Activated naive CD4-positive, alpha-beta T cell treated with anti-CD3 and anti-CD28 coated beads, Interleukin-2, amount 10 ng/mL, durations not matched to agents 7 days and 5 days (primary cell): ENCODE measurements at places on chromosomes 12 and 14.

DNA sequence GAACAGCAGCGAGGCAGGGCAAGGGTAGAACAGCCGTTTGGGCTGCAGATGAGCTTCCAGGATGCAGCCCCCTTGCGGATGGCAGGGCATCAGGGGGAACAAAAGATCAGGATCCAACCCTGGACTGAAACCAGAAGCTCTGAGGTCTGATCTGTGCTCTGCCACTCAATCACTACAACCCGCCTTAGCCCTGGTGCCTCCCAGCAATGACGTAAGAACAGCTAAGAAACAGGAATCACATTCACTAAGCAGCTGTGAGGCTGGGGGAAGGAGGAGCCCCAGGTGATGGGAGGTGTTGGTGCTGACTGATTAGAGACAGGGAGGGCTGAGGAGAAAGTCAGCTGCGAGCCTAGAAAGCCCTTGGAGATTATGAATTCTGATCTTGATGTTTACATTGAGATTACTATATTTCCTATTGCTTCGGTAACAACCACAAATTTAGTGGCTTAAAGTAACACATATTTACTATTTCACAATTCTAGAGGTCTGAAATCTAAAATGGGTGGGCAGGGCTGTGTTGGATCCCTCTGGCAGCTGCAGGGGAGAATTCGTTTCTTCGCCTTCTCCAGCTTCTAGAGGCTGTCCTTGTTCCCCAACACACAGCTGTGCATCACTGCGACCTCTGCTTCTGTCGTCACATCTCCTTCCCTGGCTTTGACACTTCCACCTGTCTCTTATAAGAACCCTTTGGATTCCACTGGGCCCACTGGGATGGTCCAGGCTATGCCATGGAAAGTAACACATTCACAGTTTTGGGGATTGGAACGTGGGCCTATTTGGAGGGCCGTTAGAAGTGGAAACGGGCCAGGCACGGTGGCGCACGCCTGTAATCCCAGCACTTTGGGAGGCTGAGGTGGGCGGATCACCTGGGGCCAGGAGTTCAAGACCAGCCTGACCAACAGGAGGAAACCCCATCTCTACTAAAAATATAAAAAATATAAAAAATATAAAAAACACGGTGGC, 6.1 kb upstream of the CD9 start:
- DNase-seq: no peak

- DNase-seq: no peak
Observed at GRCh38 chr12:47200446-47200845, 120.7 kb upstream of the AMIGO2 start.

DNA sequence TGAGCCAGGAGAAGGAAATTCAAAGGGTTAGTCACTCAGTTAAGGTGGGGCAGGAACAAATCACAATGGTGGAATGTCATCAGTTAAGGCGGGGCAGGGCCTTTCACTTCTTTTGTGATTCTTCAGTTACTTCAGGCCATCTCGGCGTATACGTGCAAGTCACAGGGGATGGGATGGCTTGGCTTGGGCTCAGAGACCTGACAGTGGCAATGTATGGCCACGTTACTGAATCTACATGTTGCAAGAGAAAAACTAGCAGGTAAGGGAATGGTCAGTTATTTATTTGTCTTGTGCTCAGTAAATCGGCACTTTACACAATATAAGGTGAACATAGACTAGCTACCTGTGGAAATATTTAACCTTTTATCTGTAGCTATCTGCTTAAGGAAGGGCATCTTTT, 11.9 kb downstream of the SLCO1B3 start:
- DNase-seq: no peak

- DNase-seq: no peak
Observed at GRCh38 chr12:40212566-40212965, 12.2 kb upstream of the LRRK2 start.

- peak; percentile 60 for DNase-seq
Observed at GRCh38 chr12:104569346-104570173, 112.8 kb downstream of the CHST11 start.

DNA sequence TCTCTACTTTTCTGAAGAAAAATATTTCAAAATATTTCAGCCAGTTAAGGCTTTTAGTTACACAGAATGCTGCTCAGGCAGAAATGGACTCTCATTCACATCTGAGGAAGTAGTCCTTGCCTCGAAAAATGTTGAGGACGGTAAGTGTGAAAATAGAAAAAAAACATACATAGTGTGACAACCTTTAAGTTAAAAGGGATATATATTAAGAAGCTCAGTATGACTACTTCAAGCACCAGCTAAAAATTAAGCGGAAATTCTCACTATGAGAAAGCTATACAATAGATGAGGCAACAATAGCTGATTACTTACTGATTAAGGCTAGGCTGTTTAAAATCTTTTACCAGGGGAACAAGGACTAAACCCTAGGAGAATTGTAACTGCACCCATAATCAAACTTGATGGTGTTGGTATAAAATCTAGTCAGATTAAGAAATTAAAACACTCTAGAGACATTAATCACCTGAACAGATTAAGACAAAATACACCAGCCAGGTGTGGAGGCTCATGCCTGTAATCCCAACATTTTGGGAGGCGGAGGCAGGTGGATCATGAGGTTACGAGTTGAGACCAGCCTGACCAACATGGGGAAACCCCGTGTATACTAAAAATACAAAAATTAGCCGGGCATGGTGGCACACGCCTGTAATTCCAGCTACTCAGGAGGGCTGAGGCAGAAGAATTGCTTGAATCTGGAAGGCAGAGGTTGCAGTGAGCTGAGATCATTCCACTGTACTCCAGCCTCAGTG, 53.9 kb downstream of the HNRNPC start:
- no peak for DNase-seq

- peak; percentile 47 for DNase-seq
Observed at GRCh38 chr14:39015360-39015961, 87.6 kb downstream of the SEC23A start.

DNA sequence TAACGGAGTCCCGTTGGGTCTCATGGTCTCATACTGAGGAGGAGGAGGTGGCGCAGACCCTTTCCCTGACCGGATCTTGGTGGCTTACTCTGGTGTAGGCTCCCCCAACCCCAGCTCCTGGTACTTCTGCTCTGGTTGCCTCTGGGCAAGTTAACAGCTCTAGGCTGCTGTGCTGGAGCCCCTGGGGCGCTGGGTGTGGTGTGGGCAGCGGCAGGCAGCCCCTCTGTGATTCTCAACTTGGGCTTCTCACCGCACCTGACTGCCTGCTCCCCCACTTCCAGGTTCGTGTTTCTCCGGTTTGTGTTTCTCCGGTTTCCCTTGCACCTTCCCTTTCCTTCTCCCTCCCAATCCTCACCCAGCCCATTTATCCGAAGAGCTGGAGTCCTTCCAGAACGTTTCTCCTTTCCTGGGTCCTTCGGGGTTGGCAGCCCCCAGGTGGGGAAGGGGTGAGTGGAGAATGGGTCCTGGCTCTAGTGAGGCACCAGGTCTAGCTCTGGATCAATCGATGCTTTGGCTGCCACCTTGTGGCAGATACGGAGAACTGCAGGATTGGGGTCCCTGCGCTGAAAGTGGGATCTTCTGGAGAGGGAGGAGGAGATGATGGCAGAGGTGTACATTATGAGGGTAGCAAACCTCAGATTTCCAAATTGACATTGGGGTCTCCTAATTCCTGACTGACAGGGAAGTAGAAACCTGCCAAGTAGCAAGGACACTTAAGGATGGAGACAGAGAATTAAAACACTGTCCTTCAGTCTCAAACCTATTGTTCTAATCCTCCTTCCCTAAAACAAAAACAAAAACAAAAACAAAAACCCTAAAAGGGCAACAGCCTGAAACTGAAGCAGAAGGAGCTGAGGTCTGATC, 8.3 kb downstream of the CISTR start:
- DNase-seq: peak; percentile 69

DNA sequence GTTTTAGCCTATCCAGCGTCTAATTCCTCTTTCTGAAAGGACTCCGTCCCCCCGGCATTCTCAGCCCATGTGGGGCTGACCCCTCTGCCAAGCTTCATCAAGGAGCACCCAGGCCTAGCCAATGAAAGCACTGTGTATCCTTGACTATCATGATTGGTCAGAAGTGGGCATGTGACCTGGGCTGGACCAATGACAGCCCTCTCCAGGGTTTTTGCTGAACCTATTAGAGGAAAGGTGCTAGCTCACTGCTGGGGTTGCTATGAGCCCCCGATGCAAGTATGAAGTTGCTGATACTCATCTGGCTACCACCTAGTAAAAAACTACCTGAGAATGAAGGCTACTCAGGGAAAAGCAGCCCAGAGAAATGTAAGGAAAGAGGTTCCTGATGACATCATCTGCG, 68.1 kb downstream of the LRRC74A start:
- DNase-seq: no peak

- no peak for DNase-seq
Observed at GRCh38 chr12:48786591-48787544, 2.0 kb downstream of the ADCY6 start.

GRCh38 chr12:68332728-68333630, 817 bp upstream of the MDM1 start:
- no peak for DNase-seq
